Esophagus (tissue), 2 donors: ENCODE measurements at places on chromosomes 2 and 18. TPM values are rescaled to one million over a fixed set of nuclear protein-coding genes. Genes with fewer than 3 reads are reported as not detected.

Gene SIX3
- polyA plus RNA-seq, result not detected

Gene IL1RL1
- 0.18 TPM for polyA plus RNA-seq

Gene IGFBP5
- 29.4 TPM for polyA plus RNA-seq

Gene CNTNAP5
- not detected for polyA plus RNA-seq

Gene HOXD13
- not detected for polyA plus RNA-seq

Gene VIT
- 2.8 TPM for polyA plus RNA-seq

Gene RAMP1
- 7.5 TPM for polyA plus RNA-seq

Gene RAPGEF4
- polyA plus RNA-seq, result 1.7 TPM

Gene PLGLB2
- polyA plus RNA-seq, result not detected

Gene MAP2
- 4.4 TPM for polyA plus RNA-seq

Gene ANO7
- 0.21 TPM for polyA plus RNA-seq

Gene PPP4R1
- polyA plus RNA-seq, result 84.9 TPM

Gene TCF7L1
- 4.0 TPM for polyA plus RNA-seq

Gene BMP10
- not detected for polyA plus RNA-seq

Gene SERPINB13
- 228 TPM for polyA plus RNA-seq

Gene ASIC4
- polyA plus RNA-seq, result 0.01 TPM

Gene MC2R
- not detected for polyA plus RNA-seq

Gene LYG2
- polyA plus RNA-seq, result not detected

Gene CXCR4
- 5.1 TPM for polyA plus RNA-seq

Gene NHEJ1
- polyA plus RNA-seq, result 4.4 TPM

Gene DCDC2C
- 0.04 TPM for polyA plus RNA-seq

Gene SOWAHC
- 28.7 TPM for polyA plus RNA-seq

Gene ZNF521
- 1.2 TPM for polyA plus RNA-seq

Gene ADAM23
- polyA plus RNA-seq, result 1.6 TPM

Gene DCTN1
- 60.8 TPM for polyA plus RNA-seq

Gene NEU4
- polyA plus RNA-seq, result 0.04 TPM

Gene TMEM169
- 0.04 TPM for polyA plus RNA-seq

Gene LINC00305
- not detected for polyA plus RNA-seq
